ENCODE measurements at places on chromosomes 12 and 14.

GRCh38 chr12:117459229-117459628 is 97.8 kb upstream of the NOS1 start:
- DNase-seq: no peak

- DNase-seq: no peak
Measured at GRCh38 chr12:71848212-71848611, 8.7 kb downstream of the TBC1D15 start.

- DNase-seq: no peak
Measured at GRCh38 chr12:24814379-24815113, 134.4 kb downstream of the BCAT1 start.

DNA sequence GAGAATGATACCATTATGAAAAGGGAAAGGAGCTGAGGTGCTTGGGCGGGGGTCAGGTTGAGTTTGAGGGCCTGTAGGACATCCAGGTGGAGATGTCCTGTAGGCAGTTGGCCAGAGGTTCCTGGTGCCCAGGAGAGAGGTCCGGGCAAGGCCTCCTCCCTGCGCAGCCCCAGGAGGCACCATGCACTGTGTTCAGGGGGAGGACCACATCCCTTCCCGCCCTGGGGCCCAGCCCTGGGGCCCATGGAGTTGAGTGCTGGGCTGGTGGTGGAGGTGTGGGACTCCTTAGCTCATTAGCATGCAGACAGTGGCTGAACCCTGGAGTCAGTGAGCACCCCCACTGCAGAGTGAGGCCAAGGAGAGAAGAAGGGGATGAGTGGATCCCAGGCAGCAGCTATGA is 5.7 kb upstream of the FAIM2 start:
- DNase-seq: no peak

DNA sequence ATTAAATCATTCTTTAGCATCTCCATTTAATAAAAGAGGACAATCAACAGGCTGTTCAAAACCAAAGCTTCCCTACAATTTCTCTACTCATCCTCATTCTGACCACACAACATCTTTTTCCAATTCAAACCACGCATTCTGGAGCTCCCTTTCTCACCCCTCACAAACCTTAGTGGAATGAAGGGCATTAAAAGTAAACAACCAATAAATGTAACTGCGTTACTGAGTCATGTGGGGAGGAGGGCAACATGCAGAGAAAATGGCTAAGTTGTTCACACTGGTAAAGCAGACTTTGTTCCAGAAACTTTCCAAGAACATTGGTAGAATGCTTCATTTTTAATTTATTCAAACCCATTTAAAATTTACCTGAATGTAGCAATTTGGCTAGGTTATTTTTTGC is 19.6 kb downstream of the SOX5 start:
- DNase-seq: no peak
